ENCODE measurements at places on chromosomes 3 and 15.

- peak; percentile 96 for DNase-seq
Measured at GRCh38 chr15:69760890-69761568, 308.4 kb downstream of the RPLP1 start.

GRCh38 chr3:40663280-40663679 is 138.5 kb downstream of the ZNF621 start:
- no peak for DNase-seq

GRCh38 chr15:75104804-75105557 is 81.6 kb downstream of the PPCDC start:
- peak; percentile 81 for DNase-seq

GRCh38 chr3:68703066-68703465 is 229.3 kb downstream of the TAFA4 start:
- DNase-seq, result no peak

DNA sequence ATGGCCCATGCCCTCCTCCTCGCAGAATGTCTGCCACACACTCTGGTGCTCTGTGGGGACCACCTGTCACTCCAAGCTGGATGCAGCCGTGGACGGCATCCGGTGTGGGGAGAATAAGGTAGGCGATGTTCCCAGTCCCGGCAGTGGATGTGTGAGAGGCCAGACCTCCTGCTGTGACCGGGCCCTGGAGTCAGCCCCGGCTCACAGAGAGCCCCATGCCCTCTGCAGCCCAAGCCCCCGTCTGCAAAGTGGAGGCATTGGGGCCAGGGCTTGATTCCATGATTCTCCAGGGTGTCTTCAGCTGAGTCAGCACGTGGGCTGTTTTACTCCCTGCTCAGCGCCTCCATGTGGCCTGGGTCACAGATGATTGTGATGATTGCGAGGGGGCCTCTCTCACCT is 32.2 kb downstream of the GOLGA6L10 start:
- no peak for DNase-seq

DNA sequence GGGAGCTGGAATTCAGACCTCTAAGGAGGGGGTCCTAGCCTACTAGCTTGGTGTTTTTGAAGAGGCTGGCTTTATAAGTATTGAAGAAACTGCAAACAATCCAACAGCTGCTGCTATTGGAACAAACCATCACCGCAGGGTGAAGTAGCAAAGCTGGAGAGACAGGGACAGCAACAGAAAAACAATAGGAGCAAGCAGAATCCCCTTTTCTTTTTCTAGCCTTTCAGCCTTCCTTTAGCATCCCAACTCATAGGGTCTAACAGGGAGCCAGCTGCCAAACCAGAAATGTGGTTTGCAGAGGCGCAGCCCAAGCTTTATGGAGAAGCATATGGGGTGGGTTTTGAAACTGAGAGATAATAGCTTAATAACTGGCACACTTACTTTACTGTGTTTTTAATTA is 106.2 kb upstream of the CHMP2B start:
- no peak for DNase-seq

DNA sequence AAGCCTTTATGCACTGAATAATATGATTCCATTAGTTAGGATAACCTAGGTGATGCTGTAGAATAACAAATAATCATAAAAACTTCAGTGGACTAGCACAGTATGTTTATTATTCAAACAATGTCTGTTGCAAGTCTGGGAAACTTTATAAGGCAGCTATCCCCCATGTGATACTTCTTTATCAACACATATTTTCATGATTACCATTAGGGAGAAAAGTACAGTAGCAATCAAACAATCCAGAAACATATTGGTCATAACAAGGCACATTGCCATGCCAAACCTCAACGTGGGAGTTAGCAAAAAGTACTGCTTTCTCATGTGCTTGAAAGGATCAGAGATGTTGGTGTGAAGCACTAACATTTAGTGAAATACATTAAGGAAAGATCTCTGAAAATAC is 35.5 kb downstream of the EOMES start:
- DNase-seq, result peak; percentile 87

DNA sequence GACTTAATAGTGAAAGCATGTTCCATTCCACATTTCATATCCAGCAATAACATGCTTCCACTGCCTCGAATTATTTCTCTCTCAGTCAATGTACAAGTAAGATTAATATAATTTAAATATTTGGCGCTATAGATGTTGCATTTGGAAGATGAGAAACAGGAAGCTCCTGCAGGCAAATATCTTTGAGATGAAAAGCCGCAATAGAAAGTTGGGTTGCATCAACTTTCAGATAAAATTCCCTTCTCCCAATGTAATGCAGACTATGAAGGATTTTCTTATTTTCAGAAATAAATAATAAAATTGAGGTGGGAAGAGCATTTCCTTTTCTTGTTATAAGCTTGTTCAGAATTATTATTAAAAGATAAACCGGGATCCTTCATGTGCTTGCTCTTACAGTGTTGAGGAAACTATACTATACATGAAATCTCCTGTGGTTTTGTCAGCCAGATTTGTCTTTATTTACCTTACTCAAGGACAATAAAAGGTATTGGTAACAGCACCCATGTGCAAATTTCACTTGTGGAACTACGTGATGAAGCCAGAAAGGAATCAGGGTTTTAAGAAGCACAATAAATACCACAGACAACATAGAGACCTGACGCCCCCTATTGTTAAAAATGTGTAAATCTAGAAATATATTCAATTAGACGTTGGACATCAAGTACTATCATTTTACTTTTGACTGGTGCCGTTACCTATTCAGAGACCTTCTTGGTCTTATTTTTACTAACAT is 307.0 kb downstream of the ARPP21 start:
- DNase-seq, result peak; percentile 6

- no peak for DNase-seq
Measured at GRCh38 chr3:157327018-157327417, 109.6 kb upstream of the PTX3 start.

DNA sequence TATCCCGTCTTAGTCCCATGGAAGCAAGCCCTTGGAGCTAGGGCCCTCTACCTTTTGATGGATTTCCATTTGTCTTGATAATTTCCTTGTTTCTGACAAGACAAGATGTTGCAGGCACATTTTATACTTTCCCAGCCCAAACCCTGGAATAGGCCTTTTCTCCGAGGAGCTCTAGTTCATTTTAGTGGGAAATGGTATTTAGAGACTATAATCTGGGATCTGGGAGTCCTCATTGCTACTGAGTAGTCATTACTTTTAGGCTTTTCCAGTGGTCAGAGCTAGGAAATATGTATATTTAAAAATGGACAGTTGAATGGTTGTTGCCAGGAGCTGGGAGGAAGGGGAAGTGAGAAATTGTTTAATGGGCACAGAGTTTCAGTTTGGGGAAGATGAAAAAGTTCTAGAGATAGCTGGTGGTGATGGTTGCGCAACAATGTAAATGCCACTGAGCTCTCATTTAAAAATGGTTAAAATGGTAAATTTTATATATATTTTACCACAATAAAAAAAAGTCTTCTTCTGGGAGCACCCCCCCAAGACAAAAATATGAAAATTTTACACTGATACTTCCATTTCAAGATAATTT is 31.6 kb downstream of the MLH1 start:
- DNase-seq, result no peak

GRCh38 chr15:38176155-38176554 is 76.5 kb upstream of the SPRED1 start:
- peak; percentile 67 for DNase-seq

- no peak for DNase-seq
Measured at GRCh38 chr3:128761392-128761791, 35.4 kb downstream of the RAB7A start.

DNA sequence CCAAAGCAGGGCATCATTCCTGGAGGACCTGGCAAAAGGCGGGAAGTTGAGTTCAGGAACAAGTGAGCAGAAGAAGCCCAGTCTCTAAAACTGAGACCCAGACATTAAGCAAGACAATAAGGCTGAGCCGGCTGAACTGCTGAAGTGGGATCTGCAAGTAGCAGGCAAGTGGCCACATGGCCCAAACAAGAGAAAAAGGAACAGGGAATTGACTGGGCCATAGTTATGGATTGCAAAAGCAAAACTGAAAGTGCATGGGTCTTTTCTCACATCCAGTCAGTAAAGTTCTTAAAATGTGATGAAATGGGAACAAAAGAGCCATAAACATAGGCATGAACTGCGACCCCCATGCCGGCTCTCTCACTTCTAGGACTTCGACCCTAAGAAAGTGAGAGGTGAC is 101.2 kb downstream of the SCN11A start:
- no peak for DNase-seq

DNA sequence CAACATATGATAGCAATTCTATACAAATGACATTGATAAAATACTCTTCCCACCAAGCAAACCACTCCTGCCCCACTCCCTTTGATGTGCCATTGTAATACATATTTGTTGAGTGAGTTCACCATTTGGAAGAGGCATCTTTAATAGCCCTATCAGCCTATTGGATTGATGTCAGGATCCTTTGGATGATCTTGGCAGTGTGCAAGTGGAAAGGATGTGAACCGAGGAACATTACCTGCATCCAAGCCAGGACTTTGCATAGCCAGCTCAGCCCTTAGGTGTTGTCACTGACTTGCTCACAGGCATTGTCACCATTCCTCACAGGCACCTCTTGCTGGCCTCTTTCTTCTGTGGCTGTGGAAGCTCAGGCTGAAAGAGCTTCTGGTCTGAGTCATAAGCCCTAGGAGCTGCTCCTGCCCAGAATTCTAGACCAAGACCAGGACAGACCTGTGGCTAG is 16.5 kb upstream of the TIMP4 start:
- DNase-seq, result peak; percentile 24

DNA sequence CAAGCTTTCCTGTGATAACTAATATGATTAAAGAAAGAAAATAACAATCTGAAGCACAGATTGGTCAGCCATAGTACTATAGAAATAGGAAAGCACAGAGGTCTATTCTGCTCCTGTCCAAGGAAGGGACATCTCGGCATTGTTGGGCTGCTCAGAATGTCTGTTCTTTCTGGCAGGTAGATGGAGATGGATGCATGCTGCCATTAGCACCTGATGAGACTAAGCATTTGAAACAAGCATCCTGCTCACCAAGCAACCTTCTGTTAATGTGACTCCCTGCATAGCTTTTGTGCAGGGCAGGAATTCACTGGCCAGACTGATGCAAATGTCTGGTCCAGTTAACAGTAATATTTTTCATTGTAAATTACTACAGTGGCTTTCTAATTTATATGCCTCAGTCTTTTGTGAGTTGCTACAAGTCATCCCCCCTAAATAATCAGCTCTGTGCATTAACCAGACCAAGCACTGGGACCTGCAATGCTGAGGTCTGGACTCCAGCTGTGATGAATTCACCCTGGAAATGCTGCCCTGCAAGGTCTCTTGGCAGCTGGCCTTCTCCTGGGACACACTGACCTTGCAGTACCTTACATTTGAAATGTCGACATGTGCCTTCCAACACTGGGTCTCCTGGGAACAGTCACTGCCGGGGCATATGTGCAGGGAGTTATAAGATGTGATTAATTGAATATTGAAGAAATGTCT is 1123.7 kb downstream of the IGSF11 start:
- no peak for DNase-seq

DNA sequence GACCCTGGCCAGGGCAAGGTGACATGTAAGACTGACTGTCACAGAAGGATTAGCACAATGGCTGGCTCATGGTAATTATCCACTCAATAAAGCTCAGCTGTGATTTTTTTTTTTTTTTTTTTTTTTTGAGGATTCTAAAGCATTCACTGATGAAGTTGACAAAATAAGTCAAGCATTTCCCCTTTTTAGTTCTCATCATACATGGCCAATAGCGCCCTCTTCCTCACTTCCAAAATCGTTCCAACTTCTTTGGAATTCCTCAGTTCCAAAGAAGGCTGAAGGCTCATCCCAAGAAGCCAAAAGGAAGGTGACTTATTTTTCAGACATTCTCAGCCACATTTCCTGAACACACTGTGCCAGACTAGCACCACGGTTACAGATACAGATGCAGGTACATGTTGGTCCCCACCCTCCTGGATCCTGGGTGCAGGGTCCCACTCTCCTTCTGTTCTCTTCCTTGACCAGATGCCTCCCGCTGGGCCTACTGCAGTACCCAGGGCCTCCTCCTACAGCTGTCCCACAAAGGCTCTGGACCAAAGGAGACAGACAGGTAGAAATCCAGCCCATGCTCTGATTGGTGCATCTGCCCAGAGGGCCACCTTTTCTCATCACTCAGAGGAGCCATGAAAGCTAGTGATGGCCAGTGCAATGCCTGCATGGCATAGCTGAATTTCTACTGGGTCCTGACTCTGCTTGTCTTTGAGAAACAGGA is 202.6 kb downstream of the UACA start:
- no peak for DNase-seq

DNA sequence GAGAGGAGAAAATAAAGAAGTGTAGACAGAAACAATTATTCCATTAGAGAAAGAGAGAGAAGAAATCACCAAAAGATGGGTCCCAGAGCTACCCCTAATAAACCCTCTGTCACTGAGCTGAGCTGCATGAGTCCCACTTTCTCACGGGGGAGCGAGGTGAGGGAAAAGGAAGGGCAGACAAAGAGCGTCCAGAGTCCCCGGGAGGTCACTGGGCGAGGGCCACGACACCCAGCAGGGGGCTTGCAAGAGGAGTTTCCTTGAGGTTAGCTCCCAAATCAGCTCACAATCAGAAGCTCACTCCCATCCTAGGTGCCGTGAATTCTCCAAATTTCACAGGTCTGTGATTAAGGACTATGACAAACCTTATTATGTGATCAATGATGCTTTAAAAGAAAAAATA is 62.3 kb downstream of the XXYLT1 start:
- no peak for DNase-seq

DNA sequence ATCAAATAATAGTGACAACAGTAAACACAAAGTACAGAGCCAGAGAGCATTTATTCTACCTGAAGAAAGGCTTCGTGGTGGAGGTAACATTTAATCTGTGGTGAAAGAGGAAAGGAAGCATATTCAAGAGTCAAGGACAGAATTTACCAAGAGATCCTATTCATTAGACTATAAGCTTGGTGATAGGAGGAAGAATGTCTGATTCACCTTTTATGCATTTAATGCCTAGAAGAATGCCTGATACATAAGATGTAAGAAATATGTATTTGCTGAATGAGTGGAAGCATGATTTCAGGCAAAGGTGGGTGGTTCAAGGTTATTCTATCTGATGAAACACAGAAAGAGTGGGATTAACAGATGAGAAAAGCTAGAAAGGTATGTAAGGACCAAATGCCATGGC is 119.8 kb downstream of the SERPINI1 start:
- peak; percentile 10 for DNase-seq

GRCh38 chr3:66083784-66084213 is 45.1 kb upstream of the MAGI1 start:
- DNase-seq, result no peak

GRCh38 chr15:74251131-74251811 is 15.1 kb downstream of the CCDC33 start:
- DNase-seq, result no peak

DNA sequence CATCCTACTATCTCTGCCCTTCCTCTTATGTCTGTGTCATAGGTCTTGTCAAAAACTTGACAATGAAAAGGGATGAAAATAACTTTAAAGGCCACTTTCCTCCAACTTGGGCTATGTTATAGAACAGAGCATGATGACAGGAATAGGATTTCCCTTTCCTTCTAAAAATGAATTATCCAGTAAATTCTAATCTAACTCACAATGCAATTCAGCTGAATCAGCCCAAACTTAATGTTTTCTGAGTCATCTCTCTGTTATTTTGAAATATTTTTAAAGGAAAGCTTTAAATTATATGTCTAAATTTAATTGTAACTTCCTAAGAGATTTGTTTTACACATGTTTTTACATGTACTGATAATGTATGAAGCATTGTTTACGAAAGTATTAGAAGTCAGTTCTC is 258.5 kb downstream of the BBX start:
- no peak for DNase-seq

- DNase-seq, result no peak
Measured at GRCh38 chr15:89976246-89976600, 24.9 kb upstream of the ZNF710 start.

- no peak for DNase-seq
Measured at GRCh38 chr3:59946401-59946800, 896.6 kb upstream of the CFAP20DC start.

- DNase-seq, result no peak
Measured at GRCh38 chr15:71841563-71841962, 31.2 kb downstream of the NR2E3 start.

Measured in HCEC 1CT (cell line).